ENCODE measurements at places on chromosomes 3 and 15.

DNA sequence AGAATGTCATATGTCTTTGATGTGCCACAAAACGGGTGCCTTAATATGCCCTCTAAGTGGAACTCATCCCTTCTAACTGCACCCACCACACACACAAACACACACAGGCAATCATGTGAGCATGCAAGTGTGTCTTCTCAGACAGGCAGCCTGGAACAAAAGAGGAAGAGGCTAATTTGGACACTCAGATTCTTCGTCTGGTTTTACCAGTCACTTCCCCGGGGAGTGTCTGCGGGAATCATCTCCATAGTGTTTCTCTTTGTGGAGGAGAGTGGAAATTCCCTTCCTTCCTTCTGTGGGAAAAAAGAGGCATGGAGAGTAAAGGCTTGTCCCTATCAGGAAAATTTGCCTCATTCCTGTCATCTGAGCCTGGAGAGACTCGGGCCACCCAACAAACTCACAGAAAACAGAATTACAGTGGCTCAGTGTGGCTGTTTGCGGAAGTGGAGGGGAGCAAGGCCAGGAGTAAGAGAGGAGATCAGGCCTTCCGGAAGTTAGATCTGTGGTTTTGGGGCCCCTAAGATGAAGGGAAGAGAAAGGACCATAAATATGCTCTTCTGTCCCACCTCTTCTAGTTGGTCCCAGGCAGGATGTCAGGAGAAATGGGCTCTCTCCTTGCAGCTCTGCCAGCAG lies 212.6 kb upstream of the SEMA6D start:
- no peak for DNase-seq

- no peak for DNase-seq
Observed at GRCh38 chr15:32951736-32952464, 234.1 kb downstream of the GREM1 start.

DNA sequence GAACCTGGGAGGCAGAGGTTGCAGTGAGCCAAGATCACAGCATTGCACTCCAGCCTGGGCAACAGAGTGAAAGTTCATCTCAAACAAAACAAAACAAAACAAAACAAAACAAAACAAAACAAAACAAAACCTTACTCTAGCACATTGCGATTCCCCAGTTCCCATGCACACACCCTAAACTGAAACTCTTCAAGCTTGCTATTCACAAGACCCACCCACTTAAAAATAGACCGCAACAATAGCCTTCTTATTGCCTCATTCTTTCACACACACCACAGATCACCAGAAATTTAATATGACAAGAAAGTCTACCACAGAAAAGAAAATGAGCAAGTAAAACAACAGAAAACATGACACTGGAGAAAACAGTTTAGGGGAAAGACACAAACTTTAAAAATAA lies 598.4 kb downstream of the FHIT start:
- no peak for DNase-seq

GRCh38 chr3:69936266-69936665 lies 63.3 kb upstream of the SAMMSON start:
- DNase-seq = no peak

- no peak for DNase-seq
Observed at GRCh38 chr3:98811048-98811447, 47.9 kb downstream of the ST3GAL6 start.

GRCh38 chr3:32713181-32713580 lies 28.2 kb downstream of the CNOT10 start:
- DNase-seq = no peak

GRCh38 chr3:103889675-103890074 lies 1454.9 kb downstream of the ZPLD1 start:
- no peak for DNase-seq

GRCh38 chr3:35864871-35865270 lies 225.5 kb downstream of the ARPP21 start:
- DNase-seq = no peak

DNA sequence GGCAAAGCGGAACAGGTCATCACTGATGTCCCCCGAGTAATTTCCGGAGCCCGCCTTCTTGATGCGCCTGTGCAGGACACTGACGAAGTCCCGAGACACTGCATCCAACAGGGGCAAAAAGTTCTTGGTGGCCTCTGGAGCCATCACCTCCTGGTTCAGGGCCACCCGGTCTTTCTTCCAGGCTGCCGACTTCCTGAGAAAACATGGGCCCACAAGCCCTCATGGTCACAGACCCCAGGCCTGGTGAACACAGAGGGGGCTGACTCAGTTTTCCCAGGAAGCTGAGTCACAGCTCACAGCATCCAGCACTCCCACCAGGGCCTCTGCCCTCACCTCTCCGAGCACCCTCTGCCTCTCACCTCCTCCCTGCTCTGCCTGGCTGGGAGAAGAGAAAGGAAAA lies 22.4 kb downstream of the CYP11A1 start:
- no peak for DNase-seq

DNA sequence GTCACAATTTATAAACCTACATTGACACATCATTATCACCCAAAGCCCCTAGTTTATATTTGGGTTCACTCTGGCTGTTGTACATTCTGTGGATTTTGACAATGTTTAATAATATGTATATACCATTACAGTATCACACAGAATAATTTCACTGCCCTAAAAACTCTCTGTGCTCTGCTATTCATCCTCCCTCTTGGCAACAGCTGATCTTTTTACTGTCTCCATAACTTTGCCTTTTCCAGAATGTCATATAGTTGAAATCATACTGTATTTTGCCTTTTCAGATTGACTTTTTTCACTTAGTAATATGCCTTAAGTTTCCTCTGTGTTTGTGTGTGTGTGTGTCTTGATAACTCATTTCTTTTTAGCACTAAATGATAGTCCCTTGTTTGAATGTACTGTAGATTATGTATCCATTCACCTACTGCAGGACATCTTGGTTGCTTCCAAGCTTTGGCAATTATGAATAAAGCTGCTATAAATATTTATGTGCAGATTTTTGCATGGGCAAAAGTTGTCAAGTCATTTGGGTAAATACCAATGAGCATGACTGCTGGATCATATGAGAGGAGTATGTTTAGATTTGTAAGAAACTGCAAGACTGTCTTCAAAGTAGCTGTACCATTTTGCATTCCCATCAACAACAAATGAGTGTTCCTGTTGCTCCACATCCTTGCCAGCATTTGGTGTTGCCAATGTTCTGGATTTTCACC lies 9.5 kb downstream of the PARP15 start:
- no peak for DNase-seq

Data from stimulated activated CD4-positive, alpha-beta T cell treated with anti-CD3 and anti-CD28 coated beads, Interleukin-12 subunit alpha, Interleukin-12 subunit beta, amount 100 ng/mL, for 24 hours (primary cell).